ENCODE measurements at places on chromosomes 1 and 21.

- DNase-seq: no peak
Observed at GRCh38 chr1:183291802-183292514, 105.9 kb downstream of the LAMC2 start.

- no peak for DNase-seq
Observed at GRCh38 chr1:204438628-204439027, 27.0 kb upstream of the PPP1R15B start.

GRCh38 chr1:112826217-112826944 is 111.2 kb upstream of the PPM1J start:
- DNase-seq: no peak

GRCh38 chr1:152907686-152908601 is at the start of gene IVL:
TSS of gene IVL (plus strand) at chr1:152908546. CDS start at chr1:152909798, 1,252 bp downstream.
- no peak for DNase-seq

- no peak for DNase-seq
Observed at GRCh38 chr1:29953961-29954360, 717.6 kb downstream of the PTPRU start.

GRCh38 chr1:64163431-64163830 is 40.0 kb upstream of the UBE2U start:
- DNase-seq: no peak

- no peak for DNase-seq
Observed at GRCh38 chr1:88943241-88943640, 49.2 kb downstream of the KYAT3 start.

GRCh38 chr1:103025858-103026409 is 82.4 kb downstream of the COL11A1 start:
- DNase-seq: no peak

- no peak for DNase-seq
Observed at GRCh38 chr1:33276573-33277298, 20.4 kb downstream of the ZNF362 start.

GRCh38 chr1:12121212-12122003 is 45.4 kb upstream of the TNFRSF1B start:
- no peak for DNase-seq

DNA sequence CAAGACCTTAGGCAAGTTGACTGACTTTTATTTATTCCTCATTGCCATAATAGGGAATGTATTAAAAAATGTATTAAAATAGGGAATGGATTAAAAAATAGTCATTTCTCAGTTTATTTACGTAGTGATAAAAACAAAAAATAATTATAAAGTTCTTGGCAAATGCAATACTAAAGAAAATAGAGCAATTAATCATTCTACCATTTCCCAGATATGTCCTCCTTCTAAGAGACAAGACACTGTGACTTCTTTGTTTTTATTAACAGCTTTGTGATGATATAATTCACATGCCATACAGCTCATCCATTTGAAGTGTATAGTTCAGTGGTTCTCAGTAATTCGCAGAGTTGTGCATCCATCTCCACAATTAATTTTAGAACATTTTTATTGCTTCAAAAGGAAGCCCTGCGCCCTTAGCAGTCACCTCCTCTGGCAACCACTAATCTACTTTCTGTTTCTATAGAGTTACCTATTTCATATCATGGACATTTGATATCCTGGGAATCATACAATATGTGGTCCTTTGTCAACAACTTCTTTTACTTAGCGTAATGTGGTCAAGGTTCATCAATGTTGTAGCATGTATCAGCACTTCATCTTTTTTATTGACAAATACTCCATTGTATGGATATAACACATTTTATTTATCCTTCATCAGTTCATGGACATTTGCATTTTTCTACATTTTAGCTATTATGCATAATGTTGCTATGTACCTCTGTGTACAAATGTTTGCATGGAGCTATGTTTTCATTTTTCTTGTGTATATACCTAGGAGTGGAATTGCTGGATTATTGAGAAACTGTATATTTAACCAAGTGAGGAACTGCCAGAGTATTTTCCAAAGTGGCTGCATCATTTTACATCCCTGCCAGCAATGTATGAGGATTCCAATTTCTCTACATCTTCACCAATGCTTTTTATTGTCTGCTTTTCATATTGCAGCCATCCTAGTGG is 5.6 kb downstream of the TBX19 start:
- DNase-seq: no peak

GRCh38 chr1:39170731-39171667 is 33.5 kb upstream of the MACF1 start:
- DNase-seq: no peak

GRCh38 chr1:31476891-31477846 is 64.2 kb downstream of the SERINC2 start:
- DNase-seq: no peak

DNA sequence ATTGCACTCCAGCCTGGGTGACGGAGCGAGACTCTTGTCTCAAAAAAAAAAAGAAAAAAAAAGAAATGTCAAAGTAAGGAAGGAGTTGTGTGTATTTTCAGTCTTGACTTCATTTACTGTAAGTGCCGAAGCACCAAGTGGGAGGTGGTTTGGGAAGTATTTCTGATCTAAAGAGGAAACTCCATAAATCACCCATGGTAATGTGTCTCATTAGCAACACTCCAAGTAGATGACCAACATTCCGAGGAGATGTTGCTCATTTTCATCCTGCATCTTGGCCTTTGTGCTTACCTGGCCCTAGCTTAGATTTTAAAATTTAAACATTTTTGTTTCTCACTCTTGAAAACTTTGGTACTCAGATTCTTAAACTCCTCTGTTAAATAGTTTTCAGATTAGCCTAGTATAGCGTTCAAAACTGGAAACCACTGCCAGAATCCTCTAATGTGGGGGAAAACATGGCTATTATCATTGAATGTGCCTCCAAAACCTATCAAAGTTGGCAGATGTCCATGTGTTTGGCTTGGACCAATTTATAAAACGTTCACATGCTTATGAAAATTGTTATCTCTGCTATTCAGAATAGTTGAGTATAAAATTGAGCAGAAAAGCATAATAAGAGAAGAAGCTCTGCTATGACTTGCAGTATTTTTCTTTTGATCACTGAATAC is 110.4 kb downstream of the NFIA start:
- no peak for DNase-seq

DNA sequence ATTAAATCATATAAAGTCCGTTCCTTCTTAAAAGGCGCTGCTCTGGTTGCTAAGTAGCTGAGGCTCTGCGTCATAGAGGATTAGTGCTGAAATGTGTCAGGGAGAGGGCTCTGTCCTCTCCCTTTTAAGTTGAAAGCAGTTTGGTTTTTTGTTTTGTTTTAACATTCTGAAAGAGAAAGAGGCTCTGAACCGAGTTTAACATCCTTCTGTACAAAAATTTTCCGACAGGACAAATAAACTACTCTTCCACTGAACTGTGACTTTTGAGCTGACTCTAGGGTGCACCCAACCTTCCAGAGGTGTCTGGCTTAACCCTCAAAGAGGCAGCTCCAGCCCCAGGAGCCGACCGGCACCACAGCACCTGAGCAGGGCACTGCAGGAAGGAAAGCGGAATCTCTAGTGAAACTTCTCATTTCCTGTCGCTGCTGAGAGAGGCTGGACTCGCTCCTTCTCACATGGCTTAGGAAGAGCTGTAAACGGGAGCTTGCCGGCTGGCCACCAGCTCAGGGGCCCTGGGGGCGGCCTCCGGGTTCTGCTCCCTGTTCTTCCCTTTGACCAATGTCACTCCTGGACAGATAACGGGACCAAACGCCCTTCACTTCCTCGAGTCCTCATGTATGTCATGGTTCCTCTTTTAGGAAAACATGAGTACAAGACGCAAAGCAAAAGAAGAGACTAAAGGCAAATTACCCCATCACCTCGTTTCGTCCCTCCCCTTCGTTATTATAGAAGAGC is 1.2 kb downstream of the VAV3 start:
- peak; percentile 30 for DNase-seq

DNA sequence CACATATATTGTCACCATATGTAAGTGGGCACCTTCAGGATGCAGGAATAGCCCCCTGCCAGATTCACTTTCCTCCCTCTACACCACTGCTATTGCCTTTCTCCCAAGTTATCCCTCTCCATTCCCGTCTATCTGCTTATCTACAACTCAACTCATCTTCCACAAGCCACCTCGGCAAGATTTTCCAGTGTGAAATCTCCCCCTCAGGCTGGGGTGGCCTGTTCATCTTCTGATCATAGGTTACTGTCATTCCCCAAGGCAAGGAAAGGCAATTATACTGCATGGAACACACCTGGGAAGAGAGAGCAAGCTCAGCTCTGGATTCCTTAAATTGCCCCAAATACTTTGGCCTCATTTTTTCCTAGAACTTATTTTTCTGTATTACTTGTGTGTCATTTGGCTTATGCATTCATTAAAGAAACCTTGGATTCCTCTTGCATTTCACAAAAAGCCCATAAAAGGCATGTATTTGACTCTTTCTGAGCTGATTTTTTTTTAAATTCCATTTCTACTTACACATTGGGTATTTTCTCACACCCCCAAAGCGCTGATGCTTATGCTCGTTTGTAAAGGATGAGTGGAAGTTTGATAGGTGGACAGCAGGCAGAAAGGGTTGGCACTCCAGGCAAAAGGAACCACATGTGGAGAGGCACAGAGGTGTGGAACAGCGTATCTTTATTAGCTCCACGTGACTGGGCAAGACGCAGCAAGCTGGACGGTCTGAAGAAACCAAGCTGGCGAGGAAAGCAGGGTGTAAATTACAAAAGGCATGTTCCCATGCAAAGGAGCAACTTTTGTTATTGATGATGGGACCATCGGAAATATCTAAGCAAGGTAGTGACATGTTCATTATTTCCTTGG is 169.7 kb upstream of the RAB4A start:
- no peak for DNase-seq

DNA sequence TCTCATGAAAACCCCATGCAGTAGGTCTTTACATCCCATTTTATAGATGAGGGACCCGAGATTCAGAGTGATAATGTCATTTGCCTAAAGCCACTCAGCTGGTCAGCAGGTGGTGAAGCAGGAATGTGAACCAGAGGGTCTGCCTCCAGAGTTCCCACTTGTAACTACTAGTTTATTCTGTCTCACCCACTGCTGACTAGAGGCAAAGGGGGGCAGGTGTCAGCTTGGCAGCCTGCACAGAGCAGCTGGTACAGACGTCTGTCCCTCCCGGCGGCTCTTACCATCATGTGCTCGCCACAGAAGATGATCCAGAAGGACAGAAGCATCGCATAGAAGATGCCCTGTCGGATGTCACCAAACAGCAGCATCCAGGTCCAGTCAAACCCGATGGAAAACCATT is 82.4 kb downstream of the WLS start:
- DNase-seq: no peak

GRCh38 chr1:158039380-158039779 is 45.9 kb downstream of the KIRREL1 start:
- DNase-seq: no peak

GRCh38 chr1:3308053-3308452 is 146.4 kb upstream of the ARHGEF16 start:
- no peak for DNase-seq

- no peak for DNase-seq
Observed at GRCh38 chr1:112237983-112238545, 157.9 kb upstream of the CTTNBP2NL start.

- DNase-seq: peak; percentile 53
Observed at GRCh38 chr21:25501996-25502665, 105.2 kb downstream of the MRPL39 start.

- DNase-seq: no peak
Observed at GRCh38 chr1:16438516-16438915, 1.3 kb upstream of the SPATA21 start.

- no peak for DNase-seq
Observed at GRCh38 chr1:34726861-34727260, 28.0 kb upstream of the GJB5 start.

GRCh38 chr1:183002797-183003196 is 20.4 kb upstream of the LAMC1 start:
- no peak for DNase-seq

DNA sequence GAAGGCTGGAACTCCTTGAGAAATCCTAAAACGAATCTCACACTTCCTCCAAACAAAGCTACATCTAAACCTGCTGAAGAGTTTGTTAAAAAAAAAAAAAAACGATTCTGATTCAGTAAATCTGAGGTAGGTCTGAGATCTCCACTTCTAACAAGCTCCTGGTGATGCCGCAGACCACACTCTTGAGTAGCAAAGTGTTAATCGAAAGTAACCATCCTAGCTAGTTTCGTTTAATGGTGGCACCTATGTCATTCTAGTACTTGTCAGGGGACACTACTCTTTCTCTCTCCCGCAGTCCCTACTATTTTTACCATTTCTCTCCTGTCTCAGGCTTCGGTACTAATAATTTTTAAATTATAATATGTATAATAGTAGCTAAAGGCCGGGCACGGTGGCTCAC is 2.1 kb downstream of the CLCC1 start:
- no peak for DNase-seq

GRCh38 chr21:38878379-38879179 is 72.8 kb downstream of the ETS2 start:
- DNase-seq: no peak

- no peak for DNase-seq
Observed at GRCh38 chr1:154490317-154490716, 11.7 kb upstream of the TDRD10 start.

- DNase-seq: no peak
Observed at GRCh38 chr1:87058343-87058649, 143.9 kb downstream of the HS2ST1 start.

DNA sequence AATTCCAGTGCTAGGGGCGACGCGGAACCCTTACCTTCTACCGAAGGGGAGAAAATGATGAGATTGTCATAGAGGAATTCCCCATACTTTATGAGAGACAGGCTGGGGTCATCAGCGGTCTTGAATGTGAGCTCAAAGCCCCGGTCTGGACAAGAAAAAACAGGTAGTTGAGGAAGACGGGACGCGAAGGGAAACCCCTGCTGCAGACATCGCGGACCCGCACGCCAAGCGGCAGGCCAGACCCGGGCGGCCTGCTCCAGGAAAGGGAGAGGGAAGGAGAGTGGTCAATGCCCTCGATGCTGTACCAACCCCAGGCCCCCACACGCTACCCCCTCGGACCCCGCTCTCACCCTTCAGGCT is 342 bp downstream of the DDOST start:
- DNase-seq: no peak

DNA sequence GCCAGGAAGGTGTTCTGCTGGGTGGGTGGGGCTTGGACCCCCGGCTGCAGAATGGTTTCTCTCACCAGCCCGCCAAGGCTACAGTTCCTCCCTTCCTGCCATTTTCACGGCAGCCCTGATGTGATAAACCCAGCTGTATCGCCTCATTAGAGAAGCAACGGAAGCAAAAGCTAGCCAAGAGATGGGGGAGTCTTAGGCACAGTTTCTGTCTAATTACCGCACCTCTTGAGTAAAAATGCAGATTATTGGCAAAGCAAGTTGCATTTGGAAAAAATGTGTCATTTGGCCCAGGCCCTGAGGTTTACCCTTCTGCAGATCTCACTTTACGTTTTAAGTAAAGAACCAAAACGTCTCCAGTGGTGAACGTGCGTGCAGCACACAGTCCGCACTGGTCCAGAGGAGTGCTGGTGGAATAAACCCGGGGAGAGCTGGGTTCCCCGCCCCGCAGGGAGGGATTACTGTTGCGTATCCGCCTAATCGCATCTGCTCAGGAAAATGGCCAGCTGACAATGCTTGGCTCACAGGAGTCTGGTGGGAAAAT is 109.9 kb downstream of the GALNT2 start:
- DNase-seq: no peak

Measured in stimulated activated CD4-positive, alpha-beta T cell treated with anti-CD3 and anti-CD28 coated beads, Interleukin-2, amount 100 ng/mL, for 48 hours (primary cell).